ENCODE measurements at places on chromosomes 7 and 10.

- no peak for DNase-seq
Measured at GRCh38 chr7:100118388-100119071, 628 bp downstream of the TAF6 start.

DNA sequence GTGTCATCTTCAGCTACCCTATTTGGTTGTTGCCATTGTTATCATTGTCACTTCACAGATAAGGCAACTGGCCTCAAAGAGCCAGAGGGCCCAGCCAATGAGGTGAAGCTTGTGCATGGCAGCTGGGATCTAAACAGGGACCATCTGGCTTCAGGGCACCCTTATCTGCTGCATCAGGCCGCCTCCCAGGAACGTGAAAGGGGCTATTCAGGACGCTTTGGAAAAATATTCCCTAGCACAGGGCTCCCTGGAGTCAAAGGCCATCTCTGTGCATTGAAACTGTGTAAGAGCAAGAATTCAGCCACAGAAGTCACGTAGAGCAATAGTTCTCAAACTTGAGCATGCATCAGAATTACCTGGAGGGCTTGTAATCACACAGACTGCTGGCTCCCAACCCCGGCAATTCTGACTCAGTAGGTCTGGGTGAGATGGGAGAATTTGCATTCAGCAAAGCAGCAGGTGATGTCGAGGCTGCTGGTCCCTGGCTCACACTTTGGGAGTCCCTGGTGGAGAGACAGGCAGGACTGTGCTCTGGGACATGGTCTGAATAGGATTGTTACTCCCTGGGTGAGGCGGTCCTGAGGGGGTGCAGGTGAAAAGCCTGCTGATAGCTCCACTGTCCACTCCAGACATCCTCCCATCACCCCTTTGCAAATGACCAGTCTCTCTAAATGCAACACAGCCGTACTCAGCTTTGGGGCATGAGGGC lies 21.5 kb upstream of the PLEKHA1 start:
- no peak for DNase-seq

GRCh38 chr10:69636626-69637605 lies 6.9 kb downstream of the FAM241B start:
- DNase-seq: no peak

GRCh38 chr10:5659702-5660528 lies 6.5 kb downstream of the ASB13 start:
- no peak for DNase-seq

GRCh38 chr7:147570390-147570789 lies 1020.2 kb upstream of the C7orf33 start:
- DNase-seq: no peak

DNA sequence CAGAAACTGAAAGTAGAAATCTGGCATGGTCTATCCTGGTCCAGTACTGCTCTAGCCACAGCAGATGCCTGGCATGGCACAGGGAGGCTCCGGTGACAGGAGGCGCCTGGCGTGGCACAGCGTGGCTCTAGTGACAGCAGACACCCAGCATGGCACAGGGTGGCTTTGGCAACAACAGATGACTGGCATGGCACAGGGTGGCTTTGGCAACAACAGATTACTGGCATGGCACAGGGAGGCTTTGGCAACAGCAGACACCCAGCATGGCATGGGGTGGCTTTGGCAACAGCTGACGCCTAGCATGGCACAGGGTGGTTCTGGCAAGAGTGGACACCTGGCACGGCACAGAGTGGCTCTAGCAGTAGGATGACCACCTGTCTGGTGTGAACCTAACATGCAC lies 480.5 kb upstream of the FOXK1 start:
- DNase-seq: no peak

GRCh38 chr7:89104748-89105685 lies 309.5 kb upstream of the TEX47 start:
- no peak for DNase-seq

- DNase-seq: no peak
Measured at GRCh38 chr10:70982443-70982842, 94.1 kb upstream of the PCBD1 start.

- DNase-seq: no peak
Measured at GRCh38 chr10:30188101-30188500, 128.7 kb upstream of the JCAD start.

DNA sequence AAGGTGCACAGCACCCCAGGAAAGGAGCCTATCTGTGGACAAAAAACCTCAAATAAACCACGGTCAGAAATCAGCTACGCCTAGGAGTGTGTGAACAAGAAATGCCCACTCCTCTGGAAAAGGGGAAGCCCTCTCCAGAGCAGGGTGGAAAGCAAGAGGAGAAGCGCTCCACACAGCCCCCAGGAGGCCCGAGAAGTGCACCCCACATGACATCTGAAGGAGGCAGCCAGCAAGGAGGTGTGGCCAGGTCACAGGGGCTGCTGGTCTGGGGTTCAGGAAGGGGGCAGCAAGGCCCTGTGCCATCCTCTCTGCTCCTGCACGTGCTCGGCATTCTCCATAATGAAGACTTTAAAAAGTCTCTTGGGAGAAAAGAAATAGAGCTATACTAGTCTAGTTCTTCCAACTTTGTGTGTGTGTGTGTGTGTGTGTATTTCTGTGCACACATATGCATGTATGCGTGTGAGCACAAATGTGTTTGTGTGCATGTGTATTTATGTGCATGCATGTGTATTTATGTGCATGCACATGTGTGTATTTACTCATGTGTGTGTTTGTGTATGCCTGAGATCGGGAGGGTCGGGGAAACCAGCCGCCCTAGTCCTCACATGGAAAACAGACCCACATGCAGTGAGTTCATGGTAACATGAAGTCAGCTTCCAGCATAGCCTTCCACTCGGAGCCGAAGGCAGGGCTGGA lies 76.5 kb downstream of the TNS3 start:
- DNase-seq: no peak

GRCh38 chr10:48364659-48365405 lies 58.4 kb downstream of the MAPK8 start:
- DNase-seq: no peak

GRCh38 chr7:66629222-66630062 lies 761 bp downstream of the KCTD7 start:
- no peak for DNase-seq

- no peak for DNase-seq
Measured at GRCh38 chr7:79436378-79436777, 17.1 kb downstream of the MAGI2 start.

DNA sequence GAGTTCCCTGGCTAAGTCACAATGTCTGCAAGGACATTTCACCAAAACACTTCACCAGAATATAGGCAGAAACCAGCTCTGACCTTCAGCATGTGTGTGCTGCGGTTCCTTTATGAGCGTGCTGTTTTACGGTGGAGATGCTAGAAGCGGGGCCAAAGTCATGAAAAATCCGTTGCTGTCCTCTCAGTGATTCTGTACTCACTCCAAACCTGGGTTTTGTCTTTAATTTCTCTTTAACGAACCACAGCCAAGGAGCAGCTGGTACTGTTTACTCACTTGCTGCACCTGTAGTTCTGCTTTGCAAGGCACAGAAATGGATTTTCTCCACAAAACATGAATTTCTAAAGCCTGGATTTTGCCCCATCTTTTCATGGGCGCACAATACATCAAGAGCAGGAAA lies 639.9 kb downstream of the PHTF2 start:
- DNase-seq: no peak

GRCh38 chr7:73330772-73331171 lies 2.8 kb downstream of the FKBP6 start:
- no peak for DNase-seq

DNA sequence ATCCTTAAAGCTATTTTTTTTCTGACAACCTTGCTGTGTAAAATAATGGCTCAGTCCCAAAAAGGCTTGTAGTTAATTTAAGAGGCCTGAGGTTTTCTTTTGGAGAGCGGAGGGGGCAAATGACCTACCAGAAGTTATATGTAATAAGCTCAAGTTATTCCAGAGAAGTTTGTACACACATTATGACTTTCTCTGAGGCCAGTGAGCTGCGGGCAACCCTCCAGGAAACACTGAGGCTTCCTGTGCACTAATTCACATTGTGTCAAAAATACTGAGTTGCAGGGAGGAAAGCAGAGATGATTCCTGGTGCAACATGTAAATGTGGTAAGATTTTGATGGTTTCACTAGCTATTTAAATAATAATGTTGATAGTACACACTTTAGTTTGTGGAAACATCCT lies 188.6 kb downstream of the DIP2C start:
- DNase-seq: no peak

DNA sequence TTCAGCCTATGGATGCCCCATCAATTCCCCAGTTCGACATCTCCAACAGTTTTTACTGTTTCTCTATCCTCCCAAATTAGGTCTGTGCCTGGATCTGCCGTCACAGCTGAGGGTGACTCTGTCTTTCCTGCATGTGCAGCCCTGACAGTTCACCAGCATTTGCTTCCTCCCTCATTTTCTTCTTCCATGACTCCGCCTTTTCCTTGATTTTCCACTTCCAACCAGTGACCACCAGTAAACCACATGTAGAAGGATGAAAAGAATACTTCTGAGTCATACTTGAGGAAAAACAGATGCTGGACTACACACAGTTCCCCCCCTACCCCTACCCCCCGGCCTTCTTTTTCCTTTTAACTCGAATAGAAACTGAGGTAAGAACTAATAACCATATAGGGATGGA lies 311.8 kb upstream of the POM121L12 start:
- DNase-seq: no peak

All from NCI-H446 treated with DMSO at 0.1 percent for 48 hours (cell line).